HEK293T (cell line): ENCODE measurements at places on chromosomes 7 and 10.
A peak's percentile ranks its signal among the peaks of the same experiment; 100 is the strongest.

DNA sequence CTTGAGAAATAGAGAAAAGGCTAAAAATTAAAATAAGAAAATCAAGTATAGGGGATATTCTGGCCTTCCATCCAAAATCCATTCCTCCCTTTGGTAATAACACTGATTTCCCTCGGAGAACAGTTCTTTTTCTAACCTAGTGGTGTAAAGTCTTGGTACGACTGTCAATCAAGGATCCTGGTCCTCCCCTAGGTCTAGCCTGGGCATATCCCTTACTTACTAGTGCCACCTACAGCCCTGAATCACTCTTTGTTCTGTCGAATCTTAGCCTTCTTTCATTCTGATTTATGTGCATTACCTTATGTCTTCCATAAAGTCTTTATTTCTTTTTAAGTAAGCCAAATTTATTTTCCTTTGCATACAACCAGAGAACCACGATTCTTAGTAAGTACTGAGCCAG lies 298.7 kb upstream of the LRRTM3 start:
- DNase-seq: peak; percentile 44

- no peak for DNase-seq
Measured at GRCh38 chr7:11768263-11768662, 63.7 kb downstream of the THSD7A start.

GRCh38 chr10:120981601-120982391 lies 130.6 kb downstream of the WDR11 start:
- peak; percentile 58 for DNase-seq

GRCh38 chr10:119908166-119908565 lies 15.6 kb downstream of the SEC23IP start:
- no peak for DNase-seq

- DNase-seq: no peak
Measured at GRCh38 chr10:95236068-95236903, 42.2 kb downstream of the ACSM6 start.

DNA sequence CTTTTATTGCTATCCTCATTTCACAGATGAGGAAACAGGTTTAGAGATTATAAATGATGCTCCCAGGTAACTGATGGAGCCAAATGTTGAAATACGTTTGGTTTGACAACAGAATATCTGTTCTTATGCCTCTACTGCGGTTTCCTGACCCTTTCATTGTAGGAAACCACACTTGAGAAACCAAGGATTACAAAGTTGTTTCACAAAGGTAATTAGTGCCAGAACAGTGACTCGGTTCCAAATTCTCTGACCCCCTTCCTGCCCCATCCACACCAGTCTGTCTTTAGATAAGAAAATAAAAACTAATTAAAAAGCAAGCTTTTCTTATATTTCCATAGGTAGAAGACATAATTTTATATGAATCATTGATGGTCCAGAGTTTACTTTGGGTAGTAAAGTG lies 393.7 kb upstream of the MBL2 start:
- no peak for DNase-seq

GRCh38 chr7:30912021-30912730 lies 523 bp downstream of the AQP1 start:
- DNase-seq: no peak

DNA sequence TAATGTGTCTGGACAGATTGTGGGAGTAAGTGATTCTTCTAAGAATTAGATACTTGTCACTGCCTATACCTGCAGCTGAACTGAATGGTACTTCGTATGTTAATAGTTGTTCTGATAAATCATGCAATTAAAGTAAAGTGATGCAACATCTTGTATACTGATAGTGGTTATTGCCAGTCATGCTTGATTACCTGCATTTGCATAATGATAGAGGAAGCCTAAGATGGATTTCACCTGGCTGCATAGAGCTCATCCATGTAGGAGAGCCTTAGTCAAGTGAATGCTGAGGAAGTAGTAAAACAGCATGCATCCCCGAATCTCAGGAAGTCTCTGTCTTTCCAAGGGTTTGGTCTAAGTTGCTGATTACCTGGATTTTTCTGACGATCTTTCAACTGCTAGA lies 64.2 kb upstream of the CAPZA2 start:
- no peak for DNase-seq

DNA sequence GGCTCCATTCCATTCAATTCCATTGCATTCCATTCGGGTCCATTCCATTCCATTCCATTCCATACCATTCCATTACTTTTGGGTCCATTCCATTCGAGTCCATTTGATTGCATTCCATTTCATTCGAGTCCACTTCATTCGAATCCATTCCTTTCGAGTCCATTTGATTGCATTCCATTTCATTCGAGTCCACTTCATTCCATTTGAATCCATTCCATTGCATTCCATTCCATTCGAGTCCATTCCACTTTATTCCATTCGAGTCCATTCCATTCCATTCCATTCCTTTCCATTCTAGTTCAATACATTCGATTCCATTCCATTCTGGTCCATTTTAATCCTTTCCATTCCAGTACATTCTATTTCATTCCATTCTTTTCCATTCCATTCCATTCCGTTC lies 334.0 kb downstream of the ZNF33B start:
- no peak for DNase-seq

DNA sequence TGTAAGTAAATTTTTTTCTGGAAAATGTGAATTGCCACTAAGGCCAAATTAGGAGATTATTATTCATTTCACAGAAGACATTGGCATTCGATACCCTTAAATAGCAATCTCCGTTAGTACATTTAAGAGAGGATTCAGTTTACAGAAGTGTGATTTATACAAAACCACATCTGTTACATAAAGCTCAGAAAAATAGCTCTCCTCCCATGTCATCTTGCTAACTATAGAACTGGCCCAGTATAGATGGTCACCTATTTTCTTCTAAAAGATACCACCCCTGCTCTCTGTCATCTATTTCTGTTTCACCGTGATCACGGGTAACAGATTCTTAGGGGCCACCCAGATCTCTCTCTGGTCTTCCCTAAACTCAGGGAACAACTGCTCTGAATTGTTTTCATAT lies 119.1 kb downstream of the HIP1 start:
- DNase-seq: no peak

- DNase-seq: no peak
Measured at GRCh38 chr7:55570218-55570873, 2.0 kb downstream of the VOPP1 start.

GRCh38 chr10:53675177-53675576 lies 902.6 kb upstream of the MBL2 start:
- no peak for DNase-seq

- no peak for DNase-seq
Measured at GRCh38 chr10:82310839-82311238, 435.8 kb downstream of the NRG3 start.

DNA sequence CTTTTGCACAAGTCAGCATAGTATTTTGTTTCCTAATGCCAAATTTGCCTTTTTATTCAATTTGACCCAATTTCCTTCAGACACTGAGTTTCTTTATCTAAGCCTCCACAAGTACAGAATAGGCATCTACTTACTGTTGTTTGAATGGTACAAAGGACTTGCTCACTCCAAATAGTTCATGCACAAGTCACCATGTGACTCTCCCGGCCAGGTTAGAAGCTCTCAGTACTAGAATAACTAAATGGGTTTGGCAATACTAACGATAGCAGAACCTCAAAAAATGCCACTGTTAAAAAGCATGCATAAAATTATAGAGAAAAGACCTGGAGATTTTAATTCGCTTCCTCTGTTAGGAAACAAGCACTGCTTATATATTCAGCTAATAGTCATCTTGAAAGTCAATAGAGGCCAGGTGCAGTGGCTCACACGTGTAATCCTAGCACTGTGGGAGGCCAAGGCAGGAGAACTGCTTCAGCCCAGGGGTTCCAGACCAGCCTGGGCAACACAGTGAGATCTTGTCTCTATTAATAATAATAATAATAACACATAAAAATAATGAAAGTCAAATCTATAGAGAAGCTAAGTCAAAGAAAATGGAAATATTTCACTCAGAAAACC lies 335.8 kb upstream of the MBL2 start:
- DNase-seq: no peak

- no peak for DNase-seq
Measured at GRCh38 chr10:114911052-114911711, 26.8 kb upstream of the TRUB1 start.
